Gastrocnemius medialis (tissue), 4 donors: ENCODE measurements at places on chromosomes 12 and 14. TPM values are rescaled to one million over a fixed set of nuclear protein-coding genes. Genes with fewer than 3 reads are reported as not detected.

Gene PARP11
- 1.6 TPM for total RNA-seq

DNA sequence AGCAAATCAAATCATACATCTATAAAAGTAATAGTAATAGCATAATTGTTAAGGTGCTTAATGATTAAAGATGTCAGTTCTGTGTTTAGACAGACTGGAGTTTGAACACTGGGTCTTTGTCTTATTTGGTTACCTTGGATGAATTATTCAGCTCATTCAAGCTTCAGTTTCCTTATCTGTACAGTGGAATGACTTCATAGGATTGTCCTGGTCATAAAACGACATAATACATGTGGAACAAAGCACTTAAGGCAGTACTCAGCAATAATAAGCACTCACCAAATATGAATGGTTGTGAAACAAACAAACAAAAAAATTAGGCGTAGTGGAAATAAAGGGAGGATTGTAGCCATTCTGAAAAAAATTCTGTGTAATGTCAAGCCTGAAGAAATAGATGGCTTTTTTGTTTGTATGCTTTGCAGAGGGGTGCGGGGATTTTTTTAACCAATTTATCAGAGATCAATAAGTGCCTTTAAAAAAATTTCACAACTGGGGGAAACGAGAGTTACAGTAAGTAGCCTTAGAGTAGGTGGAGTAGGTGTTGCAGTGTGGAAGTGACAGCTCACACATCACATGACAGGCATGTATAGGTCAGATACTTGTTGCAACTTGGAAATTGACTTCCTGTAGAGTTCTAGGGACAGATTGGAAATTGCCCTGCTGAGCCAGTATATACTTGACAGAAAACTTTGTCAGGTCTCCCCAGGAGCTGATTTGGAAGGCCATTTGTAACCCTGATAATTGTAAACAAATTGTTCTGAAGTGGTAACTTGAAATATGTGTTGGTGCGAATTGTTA lies 157.7 kb downstream of the SLC15A5 start:
- H3K4me3 ChIP-seq, result no peak overlapping the region
- no peaks in the 10 kb centered on the region for H3K36me3 ChIP-seq
- no peaks in the 10 kb centered on the region for H3K27me3 ChIP-seq
- H3K27ac ChIP-seq, result no peak overlapping the region
- no peak for DNase-seq
- no peaks in the 10 kb centered on the region for H3K4me1 ChIP-seq

Gene SELPLG
- 3.4 TPM for total RNA-seq

GRCh38 chr12:26936559-26937442 lies 980 bp downstream of the INTS13 start:
- H3K4me1 ChIP-seq, result peaks cover 58% of the 10 kb centered on the region
- peak overlapping the region; percentile 97 for H3K27ac ChIP-seq
- no peaks in the 10 kb centered on the region for H3K27me3 ChIP-seq
- peak overlapping the region; percentile 99 for H3K4me3 ChIP-seq
- H3K36me3 ChIP-seq, result no peaks in the 10 kb centered on the region

Gene TAMALIN
- total RNA-seq, result 13.9 TPM

Gene RDH5
- 8.6 TPM for total RNA-seq

DNA sequence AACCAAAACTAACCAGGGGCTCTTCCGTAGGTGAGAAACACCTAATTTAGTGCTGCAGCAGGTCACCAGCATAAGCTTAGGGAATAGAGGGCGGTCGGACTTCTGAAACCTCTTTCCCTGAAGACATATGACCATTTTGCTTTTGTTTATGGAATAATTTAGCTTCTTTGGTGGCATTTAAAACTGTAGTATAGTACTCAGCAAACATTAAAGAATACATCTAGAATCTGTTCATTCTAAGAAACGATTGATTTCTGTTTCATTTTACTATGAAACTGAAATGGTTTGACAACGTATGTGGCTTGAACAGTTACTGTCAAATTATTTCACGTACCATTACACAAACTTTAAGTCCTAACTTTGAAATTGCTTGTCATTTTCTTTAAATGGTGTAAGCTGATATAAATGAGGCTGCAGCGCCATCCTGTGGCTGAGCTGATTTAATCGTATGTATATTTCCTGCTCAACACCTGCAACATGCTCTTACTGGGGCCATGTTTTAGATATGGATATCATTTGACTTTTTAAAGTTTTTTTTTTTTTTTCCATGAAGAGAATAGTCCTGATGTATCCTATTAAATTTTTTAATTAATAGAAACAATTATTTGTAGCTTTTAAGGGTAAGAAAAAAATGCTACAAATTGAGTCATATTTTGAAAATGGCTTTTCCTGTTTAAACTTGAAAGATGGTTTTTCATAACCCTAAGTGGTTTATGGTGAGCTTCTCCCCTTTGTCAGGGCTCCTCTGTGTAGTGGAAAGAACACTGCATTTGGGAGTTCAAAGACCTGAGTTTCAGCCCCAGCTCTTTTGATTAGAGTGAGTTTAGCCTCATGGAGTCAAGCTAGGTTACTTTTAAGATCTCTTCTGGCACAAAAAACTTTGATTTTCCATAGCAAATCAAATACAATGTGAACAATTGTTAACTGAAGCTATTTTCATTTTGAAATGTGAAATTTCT lies 27.4 kb downstream of the CFAP54 start:
- H3K4me3 ChIP-seq, result no peak overlapping the region
- no peaks in the 10 kb centered on the region for H3K27me3 ChIP-seq
- no peak overlapping the region for H3K27ac ChIP-seq
- no peaks in the 10 kb centered on the region for H3K4me1 ChIP-seq
- peak; percentile 44 for DNase-seq

Gene PAX9
- total RNA-seq, result not detected

Gene CNTN1
- 0.17 TPM for total RNA-seq

DNA sequence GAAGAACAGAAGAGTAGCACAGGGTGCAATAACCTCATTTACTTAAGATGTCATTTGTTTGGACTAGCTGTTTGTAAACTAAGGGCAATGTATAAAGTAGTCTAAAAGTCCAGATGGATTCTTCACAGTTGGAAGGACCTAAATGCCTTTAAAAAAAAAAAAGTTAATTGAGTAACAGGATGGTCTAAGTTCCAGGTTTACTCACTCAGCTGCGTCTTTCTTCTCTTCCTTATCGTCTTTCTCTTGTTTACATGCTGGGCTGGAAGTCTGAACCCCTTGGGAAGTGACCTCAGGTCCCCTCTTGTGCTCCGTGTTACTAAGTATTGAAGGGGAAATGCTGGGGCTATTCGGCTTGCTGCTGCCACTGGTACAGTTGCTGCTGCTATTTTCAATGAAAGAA lies 82.5 kb downstream of the SH2B3 start:
- peak overlapping the region; percentile 38 for H3K27ac ChIP-seq
- peak; percentile 32 for DNase-seq
- no peaks in the 10 kb centered on the region for H3K36me3 ChIP-seq
- H3K4me1 ChIP-seq, result peaks cover 8% of the 10 kb centered on the region

Gene PRR4
- 1.2 TPM for total RNA-seq

- H3K4me1 ChIP-seq, result no peaks in the 10 kb centered on the region
- H3K36me3 ChIP-seq, result peaks cover 59% of the 10 kb centered on the region
- H3K27ac ChIP-seq, result no peak overlapping the region
- H3K27me3 ChIP-seq, result no peaks in the 10 kb centered on the region
- no peak for DNase-seq
- H3K4me3 ChIP-seq, result no peak overlapping the region
Observed at GRCh38 chr12:31387466-31387865, 61.5 kb upstream of the SINHCAF start.

- H3K27ac ChIP-seq, result peak overlapping the region; percentile 76
- peak; percentile 53 for DNase-seq
- H3K4me3 ChIP-seq, result peak overlapping the region; percentile 61
- H3K36me3 ChIP-seq, result no peaks in the 10 kb centered on the region
Observed at GRCh38 chr12:130870442-130871285, 1.2 kb upstream of the RAN start.

- no peaks in the 10 kb centered on the region for H3K27me3 ChIP-seq
- DNase-seq, result peak; percentile 76
- H3K4me1 ChIP-seq, result peaks cover 28% of the 10 kb centered on the region
- H3K36me3 ChIP-seq, result no peaks in the 10 kb centered on the region
- peak within 1 kb of the TSS; percentile 84 for H3K27ac ChIP-seq
Observed at GRCh38 chr12:48788854-48789775, at the start of gene ADCY6. Gene ADCY6 (minus strand): TSS chr12:48789089. CDS start chr12:48783434, 5,655 bp downstream.

GRCh38 chr12:98232753-98233390 lies 282.5 kb upstream of the TMPO start:
- H3K36me3 ChIP-seq, result no peaks in the 10 kb centered on the region
- DNase-seq, result no peak
- no peak overlapping the region for H3K27ac ChIP-seq
- H3K4me3 ChIP-seq, result no peak overlapping the region

Gene BICD1
- 2.3 TPM for total RNA-seq
